Cardiac muscle cell (in vitro differentiated cells and primary cell): ENCODE measurements at places on chromosomes 7 and 10. TPM values are rescaled to one million over a fixed set of nuclear protein-coding genes. Genes with fewer than 3 reads are reported as not detected.

- no peak overlapping the region for H3K27ac ChIP-seq
- H3K4me1 ChIP-seq: no peaks in the 10 kb centered on the region
- DNase-seq: peak; percentile 29
- no peaks in the 10 kb centered on the region for H3K36me3 ChIP-seq
- H3K27me3 ChIP-seq: no peaks in the 10 kb centered on the region
- H3K4me3 ChIP-seq: no peak overlapping the region
Measured at GRCh38 chr10:125343118-125343925, 183.0 kb upstream of the CTBP2 start.

Gene LRIT1
- not detected in 2 replicates for total RNA-seq

Gene ADARB2
- total RNA-seq: 2.4 and 3.1 TPM in 2 replicates

- DNase-seq: no peak
- no peak overlapping the region for H3K4me3 ChIP-seq
- H3K27ac ChIP-seq: no peak overlapping the region
- H3K4me1 ChIP-seq: peaks cover 27% of the 10 kb centered on the region
- H3K27me3 ChIP-seq: no peaks in the 10 kb centered on the region
- H3K36me3 ChIP-seq: no peaks in the 10 kb centered on the region
Measured at GRCh38 chr10:78584681-78585080, 484.1 kb upstream of the ZMIZ1 start.

DNA sequence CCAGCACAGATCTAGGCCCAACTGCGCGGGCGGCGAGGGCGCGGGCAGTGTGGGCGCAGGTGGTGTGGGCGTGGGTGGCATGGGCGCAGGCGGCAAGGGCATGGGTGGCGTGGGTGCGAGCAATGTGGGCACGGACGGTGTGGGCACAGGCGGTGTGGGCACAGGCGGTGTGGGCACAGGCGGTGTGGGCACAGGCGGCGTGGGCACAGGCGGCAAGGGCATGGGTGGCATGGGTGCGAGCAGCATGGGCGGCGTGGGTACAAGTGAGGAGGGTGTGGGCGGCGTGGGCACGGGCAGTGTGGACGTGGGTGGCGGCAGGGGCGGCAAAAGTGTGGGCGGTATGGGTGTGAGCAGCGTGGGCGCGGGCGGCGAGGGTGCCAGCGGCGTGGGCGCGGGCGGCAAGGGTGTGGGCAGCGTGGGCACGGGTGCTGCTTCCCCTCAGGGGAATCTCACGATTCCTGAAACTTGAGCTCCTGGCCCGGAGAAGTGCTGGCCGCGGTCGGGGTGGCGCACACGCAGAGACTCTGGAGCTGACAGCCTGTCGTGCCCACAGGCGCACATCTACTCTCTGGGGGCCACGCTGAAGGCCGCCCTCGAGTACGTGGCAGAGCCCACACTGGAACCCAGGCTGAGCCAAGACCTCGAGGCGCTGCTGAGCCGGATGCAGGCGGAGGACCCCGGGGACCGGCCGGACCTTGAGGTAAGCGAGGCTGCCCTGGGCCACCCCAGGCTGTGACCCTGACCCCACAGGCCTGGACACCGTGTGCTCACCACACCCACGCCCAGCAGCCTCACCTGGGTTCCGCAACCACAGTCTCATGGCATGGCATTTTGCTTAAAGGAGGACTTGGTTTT, 23.0 kb downstream of the KNDC1 start:
- H3K27ac ChIP-seq: no peak overlapping the region
- no peak for DNase-seq
- H3K4me1 ChIP-seq: no peaks in the 10 kb centered on the region
- H3K27me3 ChIP-seq: no peaks in the 10 kb centered on the region
- H3K36me3 ChIP-seq: no peaks in the 10 kb centered on the region
- no peak overlapping the region for H3K4me3 ChIP-seq

DNA sequence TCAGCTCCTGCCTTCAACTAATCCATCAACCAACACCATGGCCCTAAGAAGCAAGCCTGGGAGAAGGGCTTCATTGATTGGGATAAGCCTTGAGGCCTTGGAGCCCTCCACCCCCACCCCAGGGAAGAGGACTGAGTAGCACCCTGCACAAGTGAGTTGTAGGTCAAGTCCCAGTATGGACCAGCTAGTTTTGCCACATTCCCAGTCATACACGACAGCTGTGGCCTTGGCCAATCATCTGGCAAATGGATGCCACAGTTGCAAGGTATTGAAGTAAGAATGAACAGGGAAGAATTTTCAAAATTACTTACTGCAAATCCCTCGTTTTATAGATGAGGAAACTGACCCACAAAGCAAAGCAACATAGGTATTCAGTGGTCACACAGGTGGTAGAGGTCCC, 109.7 kb downstream of the STRA8 start:
- H3K27ac ChIP-seq: no peak overlapping the region
- no peaks in the 10 kb centered on the region for H3K27me3 ChIP-seq
- no peak overlapping the region for H3K4me3 ChIP-seq

GRCh38 chr7:36045830-36046341, 107.2 kb upstream of the EEPD1 start:
- no peak overlapping the region for H3K27ac ChIP-seq
- no peaks in the 10 kb centered on the region for H3K36me3 ChIP-seq
- no peak for DNase-seq
- H3K4me3 ChIP-seq: no peak overlapping the region

DNA sequence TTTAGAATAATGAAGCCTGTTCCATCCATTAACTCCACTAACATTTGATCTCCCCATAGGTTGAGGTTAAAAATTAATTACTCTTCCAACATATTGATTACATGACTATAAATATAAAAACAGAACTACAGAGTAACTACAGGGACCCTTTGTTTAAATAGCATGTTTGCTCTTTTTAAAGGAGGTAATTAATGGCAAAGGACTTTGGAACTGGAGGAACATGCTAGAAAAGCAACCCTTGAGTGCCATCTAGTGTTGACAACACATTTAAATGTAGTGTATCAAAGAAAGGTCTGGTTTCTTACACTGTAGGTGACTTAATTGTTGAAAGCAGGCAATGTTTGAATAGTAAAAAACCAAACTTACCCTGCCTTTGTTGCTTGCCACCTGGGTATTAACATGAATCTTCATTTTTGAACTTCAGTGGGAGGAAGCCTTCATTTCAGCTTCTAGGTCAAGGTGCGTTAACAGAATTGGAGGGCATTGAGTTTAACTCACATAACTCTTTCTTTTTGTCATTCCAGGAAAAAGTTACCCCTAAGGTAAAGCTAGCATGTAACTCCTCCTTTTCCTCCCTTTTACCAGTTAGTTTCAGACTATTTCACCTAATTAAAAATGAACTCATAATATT, 52.6 kb upstream of the CAPZA2 start:
- no peaks in the 10 kb centered on the region for H3K36me3 ChIP-seq
- peaks cover 8% of the 10 kb centered on the region for H3K4me1 ChIP-seq
- no peaks in the 10 kb centered on the region for H3K27me3 ChIP-seq
- peak; percentile 82 for DNase-seq
- H3K4me3 ChIP-seq: no peak overlapping the region
- H3K27ac ChIP-seq: peak overlapping the region; percentile 24

DNA sequence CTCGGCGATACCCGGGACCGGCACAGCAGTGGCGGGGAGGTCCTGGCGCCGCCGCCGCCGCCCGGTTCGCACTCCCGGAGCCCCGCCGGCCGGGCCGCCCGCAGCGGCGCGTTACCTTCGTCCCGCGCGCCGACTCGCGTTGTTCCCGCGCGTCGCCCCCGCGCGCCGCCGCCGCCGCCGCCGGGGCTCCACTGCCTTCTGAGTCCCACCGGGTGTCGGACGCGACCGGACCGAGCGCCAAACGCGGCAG, at the start of gene EZH2:
EZH2 (minus strand) TSS at position 243 of the 250 bp plus-strand sequence. CDS start 36,993 bp downstream, outside the sequence.
- peak within 1 kb of the TSS; percentile 85 for H3K27ac ChIP-seq
- H3K27me3 ChIP-seq: no peaks in the 10 kb centered on the region
- H3K4me1 ChIP-seq: peaks cover 3% of the 10 kb centered on the region
- no peak for DNase-seq
- H3K4me3 ChIP-seq: peak within 1 kb of the TSS; percentile 100
- no peaks in the 10 kb centered on the region for H3K36me3 ChIP-seq

DNA sequence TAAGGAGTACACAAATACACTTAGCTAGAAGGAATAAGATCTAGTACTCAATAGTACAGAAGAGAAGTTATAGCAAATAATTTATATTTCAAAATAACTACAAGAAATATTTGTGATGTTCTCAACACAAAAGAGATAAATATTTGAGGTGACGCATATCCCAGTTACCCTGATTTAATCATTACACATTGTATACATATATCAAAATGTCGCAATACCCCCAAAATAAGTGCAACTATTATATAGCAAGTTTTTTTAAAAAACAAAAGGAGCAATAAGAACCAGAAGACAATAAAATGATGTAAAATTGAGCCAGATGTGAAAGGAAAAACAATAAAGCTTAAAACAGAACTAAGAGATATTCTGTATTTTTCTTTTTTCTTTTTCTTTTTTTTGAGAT, 59.3 kb upstream of the KIAA1217 start:
- H3K4me3 ChIP-seq: no peak overlapping the region
- no peaks in the 10 kb centered on the region for H3K27me3 ChIP-seq
- H3K27ac ChIP-seq: no peak overlapping the region
- no peaks in the 10 kb centered on the region for H3K36me3 ChIP-seq
- H3K4me1 ChIP-seq: peaks cover 4% of the 10 kb centered on the region
- no peak for DNase-seq

Gene TEX47
- total RNA-seq: not detected in 2 replicates

Gene UBE2D1
- total RNA-seq: 12.6 and 13.5 TPM in 2 replicates

DNA sequence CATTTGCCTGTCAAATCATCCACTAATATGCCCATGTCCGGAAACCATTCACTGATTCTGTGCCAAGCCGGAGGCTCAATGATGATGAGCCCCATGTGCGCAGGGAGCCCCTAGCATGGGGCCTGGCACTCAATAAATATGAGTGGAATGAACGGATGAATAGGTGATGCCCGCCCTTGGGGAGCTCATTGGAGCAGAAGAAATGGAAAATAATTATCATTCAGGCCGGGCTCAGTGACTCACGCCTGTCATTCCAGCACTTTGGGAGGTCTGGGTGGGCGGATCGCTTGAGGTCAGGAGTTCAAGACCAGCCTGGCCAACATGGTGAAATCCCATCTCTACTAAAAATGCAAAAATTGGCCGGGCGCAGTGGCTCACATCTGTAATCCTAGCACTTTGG, 11.0 kb downstream of the RHBDD2 start:
- H3K27ac ChIP-seq: no peak overlapping the region
- H3K36me3 ChIP-seq: peaks cover 5% of the 10 kb centered on the region
- DNase-seq: no peak
- no peaks in the 10 kb centered on the region for H3K4me1 ChIP-seq
- no peaks in the 10 kb centered on the region for H3K27me3 ChIP-seq
- no peak overlapping the region for H3K4me3 ChIP-seq

- H3K4me3 ChIP-seq: no peak overlapping the region
- no peaks in the 10 kb centered on the region for H3K36me3 ChIP-seq
- H3K27me3 ChIP-seq: no peaks in the 10 kb centered on the region
- no peak overlapping the region for H3K27ac ChIP-seq
Measured at GRCh38 chr7:934469-935163, 19.9 kb downstream of the ADAP1 start.

DNA sequence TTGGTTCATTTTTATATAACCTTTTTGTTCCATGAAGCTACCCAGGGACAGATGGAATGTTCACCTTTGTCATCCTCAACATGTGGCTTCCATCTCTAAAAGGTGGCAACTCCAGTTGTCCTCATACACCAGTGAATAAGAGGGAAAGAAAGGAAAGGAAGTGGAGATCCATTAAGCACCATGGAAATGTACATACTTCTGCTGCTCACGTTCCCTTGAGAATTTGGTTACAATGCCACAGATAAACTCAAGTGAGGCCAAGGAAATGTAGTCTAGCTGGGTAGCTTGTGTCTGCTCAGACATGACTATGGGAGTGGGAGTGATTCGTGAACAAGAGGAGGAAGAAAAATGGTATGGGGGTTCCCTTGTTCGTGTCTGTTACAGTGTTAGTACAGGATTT, 237.1 kb upstream of the FAM3C start:
- H3K27me3 ChIP-seq: no peaks in the 10 kb centered on the region
- H3K27ac ChIP-seq: no peak overlapping the region
- no peaks in the 10 kb centered on the region for H3K4me1 ChIP-seq
- no peak overlapping the region for H3K4me3 ChIP-seq
- DNase-seq: no peak

Gene MRC1
- total RNA-seq: 0.03 and 0.11 TPM in 2 replicates

DNA sequence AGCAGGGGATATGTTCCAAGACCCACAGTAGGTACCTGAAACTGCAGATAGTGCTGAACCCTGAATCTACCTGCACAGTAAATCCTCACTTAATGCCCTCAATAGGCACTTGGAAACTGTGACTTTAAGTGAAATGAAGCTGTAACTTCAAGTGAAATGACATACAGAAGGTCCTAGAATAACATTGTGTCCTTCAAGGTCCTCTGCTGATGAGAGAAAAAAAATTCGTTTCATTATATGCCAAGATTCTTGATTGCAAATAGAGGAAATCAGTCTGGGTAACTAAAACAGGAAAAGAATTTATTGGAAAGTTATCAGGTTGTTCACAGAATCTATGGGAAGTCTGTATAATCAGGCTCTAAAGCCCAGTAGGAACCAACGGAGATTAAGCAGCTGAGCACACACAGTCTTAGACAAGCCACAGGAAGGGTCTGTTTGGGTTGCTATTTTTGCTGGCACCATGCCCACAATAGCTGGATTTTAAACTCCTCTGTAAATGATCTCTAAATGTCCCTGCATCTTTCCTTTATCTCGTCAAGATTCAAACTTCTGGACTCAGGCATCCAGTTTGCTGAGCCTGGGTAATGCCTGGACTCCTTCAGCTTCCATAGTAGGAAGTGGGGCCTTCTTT, 57.5 kb downstream of the EXOC4 start:
- DNase-seq: peak; percentile 70
- no peaks in the 10 kb centered on the region for H3K4me1 ChIP-seq
- no peaks in the 10 kb centered on the region for H3K27me3 ChIP-seq
- H3K27ac ChIP-seq: no peak overlapping the region

- no peaks in the 10 kb centered on the region for H3K36me3 ChIP-seq
- no peak for DNase-seq
- no peak overlapping the region for H3K4me3 ChIP-seq
- no peaks in the 10 kb centered on the region for H3K4me1 ChIP-seq
Measured at GRCh38 chr7:121401896-121402295, 5.8 kb upstream of the FAM3C start.

DNA sequence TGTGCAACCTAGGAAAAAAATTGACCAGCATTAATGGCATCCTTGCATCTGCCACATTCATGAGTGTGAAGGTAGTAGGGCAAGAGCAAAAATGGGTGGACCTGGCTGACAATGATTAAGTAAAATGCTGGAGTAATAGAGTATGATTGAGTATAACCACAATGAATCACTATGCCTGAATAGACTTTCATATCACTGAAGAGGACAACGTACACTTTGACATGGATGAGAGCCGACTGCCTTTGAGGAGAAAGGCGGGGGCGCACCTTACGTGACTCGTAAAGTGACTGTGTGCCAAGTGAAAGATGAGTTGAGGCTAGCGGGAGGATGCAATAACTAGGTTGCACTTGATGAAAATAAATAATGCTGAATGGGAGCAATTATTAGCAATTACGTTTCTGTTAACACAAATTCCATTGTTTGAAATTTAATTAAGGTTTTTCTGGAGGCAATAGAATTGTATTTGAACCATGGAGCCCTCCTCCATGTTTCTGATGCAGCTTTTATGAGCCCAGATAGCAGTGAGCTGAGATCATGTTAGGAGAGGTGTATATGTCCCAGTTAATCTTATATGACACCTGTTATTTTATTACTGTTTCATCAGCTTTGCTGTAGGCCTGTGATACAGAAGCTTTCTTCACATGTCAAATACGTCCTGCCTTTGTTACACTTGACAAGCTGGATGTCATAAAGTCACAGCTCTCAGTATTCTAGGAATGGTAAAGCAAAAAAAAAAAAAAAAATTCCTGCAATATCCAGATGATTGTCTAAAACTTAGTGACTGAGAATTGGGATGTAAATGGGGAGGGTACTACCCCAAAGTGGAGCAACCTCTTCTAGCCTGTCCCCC, 596.5 kb downstream of the NXPH1 start:
- no peaks in the 10 kb centered on the region for H3K36me3 ChIP-seq
- no peak for DNase-seq
- H3K27me3 ChIP-seq: no peaks in the 10 kb centered on the region
- H3K4me3 ChIP-seq: no peak overlapping the region
- no peaks in the 10 kb centered on the region for H3K4me1 ChIP-seq
- H3K27ac ChIP-seq: no peak overlapping the region
